ENCODE measurements at places on chromosomes 3 and 15.

- DNase-seq, result peak; percentile 95
Measured at GRCh38 chr3:194808640-194809097, 123.0 kb downstream of the FAM43A start.

DNA sequence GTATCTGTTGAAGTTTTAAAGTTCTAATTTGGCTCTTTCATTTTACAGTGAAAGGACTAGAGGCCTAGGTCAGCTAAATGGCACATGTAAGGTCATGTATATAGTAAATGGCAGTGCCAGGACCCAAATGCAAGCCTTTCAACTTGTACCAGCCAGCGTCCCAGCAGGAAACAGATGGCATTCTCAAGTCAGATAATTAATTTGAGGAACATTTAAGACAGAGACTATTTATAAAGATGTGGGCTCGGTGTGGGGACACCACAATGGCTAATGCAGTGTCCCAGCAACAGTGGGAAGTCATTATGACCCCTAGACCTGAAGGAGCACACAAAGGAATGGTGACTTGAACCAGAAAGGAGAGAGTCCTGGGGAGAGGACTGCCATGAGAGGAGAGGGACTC is 6.1 kb downstream of the MINDY4B start:
- DNase-seq, result no peak

DNA sequence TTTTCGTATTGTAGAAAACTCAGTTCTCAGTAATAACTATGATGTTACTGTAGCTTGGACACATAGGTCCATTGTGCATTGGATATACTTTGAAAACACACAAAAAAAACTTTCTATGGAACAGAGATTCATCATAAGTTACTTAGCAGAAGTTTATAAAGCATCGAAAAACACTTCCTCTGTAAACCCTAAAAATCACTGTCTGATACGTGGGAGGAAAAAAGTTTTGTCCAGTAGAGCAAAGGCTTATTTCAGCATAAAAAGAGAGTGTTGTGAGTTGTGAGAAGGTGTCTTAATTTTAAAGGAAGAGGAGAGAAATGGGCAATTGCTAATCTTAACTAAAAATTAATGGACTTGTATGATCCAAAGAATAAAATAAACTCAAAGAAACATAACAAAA is 64.8 kb downstream of the OSTN start:
- DNase-seq, result no peak

DNA sequence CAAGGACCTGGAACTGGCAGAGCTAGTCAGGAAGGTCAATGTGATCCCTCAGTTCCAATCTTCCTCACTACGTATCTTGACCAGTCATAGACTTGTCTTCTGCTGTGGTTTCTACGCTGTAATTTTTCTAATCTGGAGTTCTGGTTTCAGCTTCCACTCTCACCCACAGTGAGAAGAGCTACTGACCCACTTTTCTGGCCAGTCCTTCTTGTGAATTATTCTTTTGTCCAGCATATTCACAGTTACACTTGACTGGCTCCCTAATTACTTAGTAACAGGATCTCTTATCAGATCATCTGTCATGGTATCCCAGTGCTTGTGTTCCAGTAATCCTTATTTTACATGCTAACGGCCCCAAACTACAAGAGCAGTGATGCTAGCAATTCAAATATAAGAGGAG is 72.4 kb upstream of the MME start:
- DNase-seq, result no peak

Data from RWPE1 (cell line).